ENCODE measurements at places on chromosomes 13 and 19. TPM values are rescaled to one million over a fixed set of nuclear protein-coding genes. Genes with fewer than 3 reads are reported as not detected.

- no peak for DNase-seq
- no peaks in the 10 kb centered on the region for H3K36me3 ChIP-seq
- no peak overlapping the region for H3K27ac ChIP-seq
- no peaks in the 10 kb centered on the region for H3K4me1 ChIP-seq
- H3K4me3 ChIP-seq = no peak overlapping the region
Observed at GRCh38 chr13:53513226-53513625, 484.6 kb downstream of the OLFM4 start.

- H3K27me3 ChIP-seq = no peaks in the 10 kb centered on the region
- no peaks in the 10 kb centered on the region for H3K36me3 ChIP-seq
- H3K27ac ChIP-seq = peak overlapping the region; percentile 99
Observed at GRCh38 chr19:2057484-2058469, 6.7 kb upstream of the MKNK2 start.

- H3K27ac ChIP-seq = no peak within 1 kb of the TSS
- peaks cover 24% of the 10 kb centered on the region for H3K4me1 ChIP-seq
- no peak for DNase-seq
- peaks cover 7% of the 10 kb centered on the region for H3K27me3 ChIP-seq
- H3K4me3 ChIP-seq = no peak within 1 kb of the TSS
Observed at GRCh38 chr19:8577247-8577646, at the start of gene MYO1F. MYO1F (minus strand) TSS chr19:8577442; CDS start chr19:8577309, 133 bp downstream.

DNA sequence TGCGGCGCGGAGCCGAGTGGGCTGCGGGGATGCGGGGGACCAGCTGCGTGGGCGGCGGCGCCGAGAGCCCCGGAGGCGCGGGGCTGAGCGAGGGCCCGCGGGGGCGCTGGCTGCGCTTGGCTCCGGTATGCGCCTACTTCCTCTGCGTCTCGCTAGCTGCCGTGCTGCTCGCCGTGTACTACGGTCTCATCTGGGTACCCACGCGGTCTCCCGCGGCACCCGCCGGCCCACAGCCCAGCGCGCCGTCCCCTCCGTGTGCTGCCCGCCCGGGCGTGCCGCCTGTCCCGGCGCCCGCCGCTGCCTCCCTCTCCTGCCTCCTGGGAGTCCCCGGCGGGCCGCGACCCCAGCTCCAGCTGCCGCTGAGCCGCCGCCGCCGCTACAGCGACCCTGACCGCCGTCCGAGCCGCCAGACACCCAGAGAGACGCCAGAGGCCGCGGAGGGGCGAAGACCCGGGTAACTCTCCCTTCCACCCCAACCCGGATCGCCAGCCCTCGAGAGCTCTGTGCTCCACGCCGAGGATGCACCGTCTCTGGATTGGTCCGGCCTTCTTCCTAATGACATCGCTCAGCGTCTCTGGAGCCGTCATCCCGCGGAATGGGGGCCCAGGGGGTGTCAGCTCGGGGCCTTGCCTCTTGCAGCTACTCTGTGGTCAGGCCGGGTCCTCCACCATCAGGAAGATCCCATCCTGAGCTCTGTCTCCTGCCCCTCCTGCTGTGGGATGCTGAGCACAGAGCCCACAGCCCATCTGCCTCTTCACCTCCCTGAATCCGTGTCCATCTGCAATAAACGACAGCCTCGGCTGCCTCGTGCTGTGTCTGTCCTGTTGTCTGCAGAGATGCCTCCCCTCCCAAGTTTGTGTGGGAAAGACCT is 441 bp downstream of the INAFM1 start:
- H3K27me3 ChIP-seq = no peaks in the 10 kb centered on the region
- H3K36me3 ChIP-seq = peaks cover 10% of the 10 kb centered on the region
- DNase-seq = no peak
- H3K4me3 ChIP-seq = 0 out of 2 replicates have a peak overlapping the region, but pooled peaks have one; percentile 7
- peak overlapping the region; percentile 57 for H3K27ac ChIP-seq
- peaks cover 10% of the 10 kb centered on the region for H3K4me1 ChIP-seq

GRCh38 chr13:90839061-90839460 is 508.4 kb upstream of the MIR17HG start:
- DNase-seq = no peak
- no peaks in the 10 kb centered on the region for H3K27me3 ChIP-seq
- no peaks in the 10 kb centered on the region for H3K36me3 ChIP-seq
- H3K4me1 ChIP-seq = no peaks in the 10 kb centered on the region
- H3K27ac ChIP-seq = no peak overlapping the region

DNA sequence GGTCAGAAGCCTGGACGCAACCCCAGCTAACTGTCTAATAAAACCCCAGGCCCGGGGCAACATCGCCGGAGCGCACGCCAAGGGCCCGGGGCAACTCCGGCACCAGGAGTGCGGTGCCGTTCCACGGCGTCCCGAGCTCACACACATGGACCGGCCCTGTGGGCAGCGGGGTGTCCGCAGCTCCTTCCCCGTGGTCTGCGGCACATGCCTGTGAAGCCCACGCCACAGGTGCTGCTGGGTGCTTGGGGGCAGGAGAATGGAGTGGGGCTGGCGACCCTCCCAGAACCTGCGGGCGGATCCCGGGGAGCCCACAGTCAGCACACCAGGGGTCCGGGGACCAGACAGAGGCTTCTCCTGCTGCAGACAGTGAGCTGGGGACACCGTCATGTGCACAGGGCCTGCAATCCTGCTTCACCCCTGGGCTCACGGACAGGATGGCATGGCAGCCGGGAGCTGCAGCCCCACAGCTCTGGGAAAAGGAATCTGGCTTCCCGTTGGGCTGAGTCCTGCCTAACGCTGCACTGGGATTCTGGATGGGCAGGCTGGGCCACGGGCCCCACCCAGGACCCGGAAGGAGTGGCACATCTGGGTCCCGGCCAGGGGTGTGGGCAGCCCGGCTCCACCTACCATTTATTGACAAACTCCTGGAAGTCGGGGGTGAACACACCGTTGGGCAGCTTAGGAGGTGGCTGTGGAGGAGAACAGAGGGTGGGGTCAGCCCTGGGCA is 28.2 kb upstream of the ZBTB7A start:
- DNase-seq = no peak
- H3K36me3 ChIP-seq = peaks cover 14% of the 10 kb centered on the region
- H3K27me3 ChIP-seq = no peaks in the 10 kb centered on the region
- H3K4me1 ChIP-seq = no peaks in the 10 kb centered on the region

DNA sequence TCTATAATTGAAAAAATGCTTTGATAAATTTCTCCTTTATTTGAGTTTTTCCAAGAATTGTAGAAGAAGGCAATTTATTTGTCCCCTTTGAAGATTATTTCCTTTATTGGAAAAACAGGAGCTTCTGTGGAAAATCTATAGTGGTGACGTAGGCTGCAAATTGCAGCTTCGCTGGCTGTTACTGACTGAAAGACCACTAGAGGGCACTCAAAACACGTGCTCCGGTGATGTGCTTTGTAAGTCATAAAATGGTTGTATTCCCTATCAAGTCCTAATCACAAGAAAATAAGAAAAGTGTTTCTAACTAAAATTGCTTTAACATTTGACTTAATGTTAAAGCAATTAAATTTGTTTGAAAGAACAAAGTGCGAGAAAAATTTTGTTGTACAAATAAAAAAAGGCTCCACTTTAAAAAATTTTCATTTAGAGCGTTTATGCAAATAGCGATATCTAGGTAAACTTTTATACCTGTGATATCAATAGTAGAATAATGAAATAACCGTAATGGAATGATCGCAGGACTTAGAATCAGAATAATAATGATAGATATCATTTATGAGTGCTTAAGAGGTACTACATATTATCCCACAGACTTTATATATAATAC is 638.2 kb upstream of the SPRY2 start:
- H3K36me3 ChIP-seq = no peaks in the 10 kb centered on the region
- no peaks in the 10 kb centered on the region for H3K4me1 ChIP-seq
- H3K27me3 ChIP-seq = no peaks in the 10 kb centered on the region
- DNase-seq = peak; percentile 46

DNA sequence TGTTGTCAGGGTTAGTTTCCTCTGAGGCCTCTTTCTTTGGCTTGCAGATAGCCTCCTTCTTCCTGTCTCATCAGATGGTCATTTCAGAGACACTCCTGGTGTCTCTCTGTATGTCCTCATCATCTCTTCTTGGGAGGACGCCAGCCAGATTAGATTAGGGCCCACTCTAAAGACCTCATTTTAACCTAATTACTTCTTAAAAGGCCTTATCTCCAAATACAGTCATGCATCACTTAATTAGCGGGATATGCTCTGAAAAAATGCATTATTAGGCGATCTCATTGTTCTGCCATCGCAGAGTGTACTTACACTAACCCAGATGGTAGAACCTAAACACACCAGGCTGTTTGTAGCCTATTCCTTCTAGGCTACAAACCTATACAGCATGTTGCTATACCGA is 89.0 kb downstream of the CDK8 start:
- no peaks in the 10 kb centered on the region for H3K36me3 ChIP-seq
- DNase-seq = no peak
- no peaks in the 10 kb centered on the region for H3K27me3 ChIP-seq
- H3K4me1 ChIP-seq = no peaks in the 10 kb centered on the region
- H3K27ac ChIP-seq = no peak overlapping the region
- no peak overlapping the region for H3K4me3 ChIP-seq

Gene PLIN5
- 8.1 TPM for total RNA-seq

Gene FGF9
- 1.5 TPM for total RNA-seq

Gene C19orf18
- total RNA-seq = not detected

Gene PPM1N
- 5.2 TPM for total RNA-seq

Measured in HCT116 (cell line).